ENCODE measurements at places on chromosomes 7 and 10.

DNA sequence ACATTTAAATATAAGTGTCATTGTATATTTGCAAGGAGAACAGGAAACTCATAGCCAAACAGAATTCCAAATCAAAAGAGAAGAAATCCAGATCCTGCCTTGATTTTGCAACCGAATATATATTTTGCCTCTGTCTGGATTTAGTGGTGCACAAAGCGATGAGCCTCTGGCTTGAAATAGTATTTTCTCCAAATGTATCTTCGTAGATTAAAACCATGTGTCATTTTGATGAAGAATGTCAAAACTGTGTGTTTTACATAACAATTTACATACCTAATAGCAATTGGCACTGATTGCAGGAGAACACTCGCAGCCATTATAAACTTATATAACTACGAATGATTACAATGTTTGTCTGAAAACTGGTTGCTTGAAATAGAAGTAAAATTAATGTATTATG, 156.4 kb downstream of the ARID5B start:
- no peak for DNase-seq

DNA sequence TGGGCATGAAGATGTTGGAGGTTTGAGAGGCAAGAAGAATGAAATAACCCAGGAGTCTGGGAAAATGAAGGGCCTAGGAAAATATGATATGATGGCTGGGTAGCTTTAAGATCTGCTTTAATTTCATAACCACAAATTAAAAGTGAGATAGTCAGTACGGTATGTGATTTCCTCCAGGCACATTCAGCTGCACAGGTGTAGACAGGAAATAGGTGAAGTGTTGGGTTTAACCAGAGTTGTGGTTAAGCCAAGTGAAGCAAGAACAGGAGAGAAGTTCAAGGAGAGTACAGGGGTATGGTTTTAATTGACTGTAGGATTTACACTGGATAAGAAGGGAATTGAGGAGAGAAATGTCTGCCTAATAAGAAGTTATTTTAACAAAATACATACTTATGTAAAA, 2.6 kb downstream of the PNLIPRP3 start:
- no peak for DNase-seq

GRCh38 chr10:91242940-91243339, 22.5 kb downstream of the PCGF5 start:
- no peak for DNase-seq

DNA sequence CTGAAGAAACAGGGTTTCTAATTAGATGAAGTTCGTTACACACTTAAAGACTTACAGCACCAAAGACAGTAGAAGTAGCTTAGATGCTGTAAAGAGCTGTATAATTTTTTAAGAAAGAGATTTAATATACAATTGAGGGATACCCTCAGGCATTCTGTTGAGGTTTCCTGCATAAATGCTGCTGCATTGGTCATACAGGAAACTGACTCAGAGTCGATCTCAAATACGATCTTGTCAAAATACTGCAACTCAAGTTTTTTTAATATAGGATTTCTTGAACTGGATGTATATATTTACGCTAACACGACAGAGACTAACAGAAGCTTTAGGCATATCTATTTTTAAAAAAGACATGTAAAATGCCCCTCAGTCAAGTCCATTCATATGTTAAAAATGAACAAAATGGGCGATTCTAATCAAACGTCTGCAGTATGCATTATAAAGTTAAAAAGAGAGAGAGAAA, 2.4 kb upstream of the ARID5B start:
- DNase-seq: no peak

DNA sequence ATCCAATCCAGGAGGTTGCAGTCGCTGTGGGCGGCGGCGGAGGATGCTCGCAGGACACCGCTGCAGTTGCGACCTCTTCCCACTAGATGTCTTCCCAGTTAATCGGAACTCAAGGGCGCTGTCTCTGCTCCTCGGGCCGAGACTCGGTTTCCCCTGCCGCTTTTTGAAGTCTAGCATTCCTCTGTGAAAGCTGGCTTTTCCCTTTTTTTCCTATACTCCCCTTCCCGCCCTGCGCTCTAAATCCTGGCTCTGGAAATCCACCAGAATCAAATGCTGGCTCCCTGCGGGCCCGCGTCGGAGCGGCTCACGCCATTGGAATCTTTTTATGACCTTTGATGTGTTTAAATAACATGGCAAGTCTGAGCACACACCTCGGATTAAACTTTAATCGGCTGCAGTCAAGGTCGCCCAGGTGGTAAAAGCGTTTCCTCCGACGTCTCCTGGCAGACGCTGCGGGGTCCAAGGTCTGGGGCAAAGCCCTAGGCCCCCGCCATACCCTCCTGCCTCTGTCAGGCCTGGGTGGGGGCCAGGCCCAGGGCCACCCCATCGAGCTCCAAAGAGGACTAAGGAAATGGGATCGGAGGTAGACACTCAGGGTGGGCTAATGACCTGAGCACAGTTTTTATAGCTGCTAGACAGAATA, 10.7 kb upstream of the HOXA13 start:
- no peak for DNase-seq

- DNase-seq: no peak
These were observed 113.2 kb upstream of the SEM1 start for GRCh38 chr7:96822824-96823223.

DNA sequence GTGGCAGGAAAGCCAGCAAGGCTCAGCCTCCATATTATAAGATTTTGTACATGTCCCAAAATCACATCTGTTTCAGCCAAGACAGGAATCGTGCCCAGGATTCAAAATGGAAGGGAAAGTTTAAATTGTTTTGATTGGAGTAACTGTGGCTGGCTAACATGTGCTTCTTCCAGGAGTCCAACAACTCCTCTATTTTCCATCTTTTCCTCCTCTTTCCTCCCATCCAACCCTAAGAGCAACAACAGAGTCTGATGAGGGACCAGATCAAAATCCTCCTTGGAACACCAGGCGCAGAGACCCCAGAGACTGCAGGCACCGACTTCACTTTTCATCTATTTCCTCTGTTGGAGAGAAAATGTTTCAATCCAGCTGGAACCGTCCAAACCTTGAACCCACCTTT, 36.0 kb upstream of the SVIL start:
- no peak for DNase-seq

DNA sequence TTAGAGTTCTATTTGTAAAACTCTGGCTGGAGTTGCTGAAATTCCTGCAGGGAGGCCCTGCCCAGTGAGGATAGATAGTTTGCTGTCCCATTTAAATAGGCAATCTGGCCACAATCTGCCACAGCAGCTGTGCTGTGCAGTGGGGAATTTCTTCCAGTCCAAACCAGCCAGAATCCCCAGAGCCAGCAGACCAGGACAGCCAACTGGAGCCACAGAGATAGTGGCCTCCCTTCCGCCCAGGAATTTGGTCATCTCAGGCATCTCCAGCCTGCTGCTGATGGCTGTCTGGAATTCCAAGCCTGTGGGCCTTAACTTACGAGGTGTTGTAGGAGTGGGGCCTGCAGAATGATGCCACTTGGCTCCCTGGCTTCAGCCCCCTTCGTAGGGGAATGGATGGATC, 643.4 kb downstream of the DNAJB9 start:
- no peak for DNase-seq

DNA sequence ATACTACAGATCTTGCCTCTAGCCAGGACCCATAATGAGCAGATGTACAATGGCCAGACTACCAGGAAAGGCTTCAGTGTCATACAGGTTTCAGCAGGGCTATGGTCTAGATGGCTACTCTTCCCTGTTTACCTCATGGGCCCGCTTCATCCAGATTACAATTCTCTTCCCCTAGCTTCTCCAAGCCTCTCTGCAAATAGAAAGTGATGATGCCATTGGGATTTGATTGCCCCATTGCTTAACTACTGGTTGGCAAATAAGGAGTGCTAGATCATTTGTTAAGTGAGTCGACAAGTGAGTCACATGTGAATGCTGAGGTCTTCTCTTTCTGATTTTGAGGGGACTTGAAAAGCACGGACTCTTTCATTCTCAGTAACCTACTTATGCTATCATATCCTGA, 361.5 kb upstream of the LRRTM3 start:
- no peak for DNase-seq

- no peak for DNase-seq
These were observed 1.2 kb downstream of the YWHAG start for GRCh38 chr7:76357475-76358010.

GRCh38 chr7:77222065-77222464, 22.4 kb upstream of the FGL2 start:
- no peak for DNase-seq

DNA sequence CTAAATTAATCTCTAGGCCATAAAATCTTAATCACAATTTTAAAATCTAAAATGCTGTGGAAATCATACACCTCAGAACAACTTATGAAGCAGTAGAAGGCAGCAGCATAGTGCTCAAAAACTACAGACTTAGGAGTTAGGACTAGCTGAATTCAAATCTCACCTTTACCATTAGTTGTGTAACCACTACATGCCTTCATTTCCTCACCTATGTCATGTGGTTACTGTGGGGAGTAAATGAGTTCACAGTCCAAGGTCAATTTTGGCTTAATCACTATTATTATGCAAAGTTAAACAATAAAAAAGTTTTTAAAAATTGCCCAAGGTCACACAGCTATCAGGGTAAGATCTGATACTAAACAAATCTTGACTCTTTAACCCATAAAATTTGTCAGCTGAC, 37.0 kb downstream of the SNX13 start:
- no peak for DNase-seq

- no peak for DNase-seq
These were observed 169.0 kb upstream of the PHYHIPL start for GRCh38 chr10:59007307-59008025.

- DNase-seq: no peak
These were observed 5.1 kb downstream of the DPY19L1 start for GRCh38 chr7:35032166-35032565.

- DNase-seq: peak; percentile 51
These were observed 718.3 kb downstream of the GRID1 start for GRCh38 chr10:85648279-85648754.

GRCh38 chr10:45443101-45444009, 69.3 kb downstream of the ALOX5 start:
- DNase-seq: no peak
